Esophagus squamous epithelium (tissue), 5 donors: ENCODE measurements at places on chromosomes 5 and 9.

DNA sequence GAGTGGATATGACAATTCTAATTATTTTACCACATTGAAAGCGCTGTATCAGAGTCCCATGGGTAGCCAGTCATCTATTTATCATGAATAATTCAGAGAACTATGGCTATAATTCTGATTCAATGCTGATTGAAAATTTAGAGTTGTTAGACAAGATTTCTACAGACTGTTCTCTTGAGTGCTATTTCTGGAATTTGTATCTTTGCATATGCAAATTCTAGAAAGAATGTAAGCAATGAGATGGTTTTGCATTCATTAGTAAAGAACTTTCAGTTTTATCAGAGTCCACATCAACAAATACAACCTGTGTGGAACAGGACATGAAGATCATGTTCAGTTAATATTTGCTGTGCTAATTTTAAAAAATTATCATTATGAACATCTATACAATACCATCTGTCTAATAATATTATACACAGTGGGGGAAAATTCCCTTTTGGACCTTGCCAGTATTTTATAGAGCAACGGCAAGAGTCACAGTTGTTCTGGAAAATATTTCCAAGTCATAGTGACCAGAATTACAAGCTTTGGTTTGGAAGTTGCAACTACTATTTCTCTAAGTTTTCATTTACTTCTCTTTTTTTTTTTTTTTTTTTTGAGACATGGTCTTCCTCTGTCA, 372.7 kb upstream of the PTGER4 start:
- DNase-seq, result no peak

DNA sequence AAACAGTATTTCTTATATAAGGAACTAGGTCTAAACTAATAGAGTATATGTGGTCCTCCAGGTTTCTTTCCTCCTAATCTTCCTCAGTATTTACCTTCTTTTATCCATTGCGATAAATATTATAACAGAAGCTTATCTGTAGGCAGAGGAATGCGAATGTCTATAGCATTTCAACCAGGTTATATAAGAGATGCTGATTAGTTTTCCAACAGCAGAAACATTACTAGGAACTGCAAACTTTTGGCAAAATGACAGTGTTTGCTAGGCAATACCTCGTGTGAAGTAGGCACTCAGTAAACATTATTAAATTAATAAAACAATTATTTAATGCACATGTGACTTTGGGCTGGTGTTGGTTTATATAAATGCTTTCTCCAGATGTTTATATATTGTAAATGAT, 206.5 kb downstream of the GABRB2 start:
- no peak for DNase-seq

DNA sequence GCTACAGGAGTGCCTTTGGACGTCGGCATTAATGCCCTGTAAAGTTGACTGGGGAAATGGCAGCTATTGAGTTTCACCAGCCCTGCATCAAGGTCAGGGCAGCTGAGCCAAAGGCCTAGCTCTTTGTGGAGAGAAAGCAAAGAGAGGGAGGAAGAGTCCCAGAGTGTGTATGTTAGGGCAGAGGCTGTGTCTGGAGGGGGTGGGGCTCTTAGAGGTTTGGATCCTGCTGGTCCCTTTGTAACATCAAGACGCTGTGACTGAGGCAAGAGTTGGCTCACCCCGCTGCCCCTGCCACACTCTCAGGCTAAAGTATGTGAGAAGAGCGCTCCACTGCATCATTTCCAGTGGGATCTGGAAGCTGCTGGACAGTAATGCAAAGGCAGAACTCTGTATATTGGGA, 34.3 kb downstream of the TMOD1 start:
- DNase-seq, result no peak

GRCh38 chr5:132009706-132010405, 1.6 kb downstream of the ACSL6 start:
- DNase-seq, result no peak

DNA sequence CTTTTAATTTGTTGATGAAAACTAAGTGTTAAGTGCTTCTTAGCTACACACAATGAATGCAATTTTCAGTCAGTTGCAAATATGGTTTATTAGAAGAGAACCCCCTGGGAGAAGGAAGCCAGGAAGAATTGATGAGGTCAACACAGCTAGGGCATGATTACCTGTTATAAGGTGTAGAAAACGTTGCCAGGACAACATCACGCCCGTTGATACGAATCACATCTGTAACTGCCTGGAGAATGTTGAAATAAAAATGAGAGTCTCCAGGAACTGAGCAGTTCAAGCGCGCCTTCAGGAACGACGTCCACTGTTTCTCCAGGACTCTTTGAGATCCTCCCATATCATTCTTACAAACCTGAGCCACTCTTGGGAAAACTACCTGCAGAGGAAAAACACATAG, 88.0 kb downstream of the SEMA6A start:
- DNase-seq, result no peak

- no peak for DNase-seq
These were observed 17.8 kb upstream of the B4GALT1 start for GRCh38 chr9:33184963-33185362.

GRCh38 chr9:125544988-125545651, 161.9 kb downstream of the MAPKAP1 start:
- DNase-seq, result no peak

GRCh38 chr9:38621434-38622287, 1.3 kb upstream of the ANKRD18A start:
- no peak for DNase-seq

GRCh38 chr5:60613826-60614225, 86.1 kb downstream of the DEPDC1B start:
- no peak for DNase-seq

GRCh38 chr5:60404171-60404570, 295.8 kb downstream of the DEPDC1B start:
- DNase-seq, result no peak

DNA sequence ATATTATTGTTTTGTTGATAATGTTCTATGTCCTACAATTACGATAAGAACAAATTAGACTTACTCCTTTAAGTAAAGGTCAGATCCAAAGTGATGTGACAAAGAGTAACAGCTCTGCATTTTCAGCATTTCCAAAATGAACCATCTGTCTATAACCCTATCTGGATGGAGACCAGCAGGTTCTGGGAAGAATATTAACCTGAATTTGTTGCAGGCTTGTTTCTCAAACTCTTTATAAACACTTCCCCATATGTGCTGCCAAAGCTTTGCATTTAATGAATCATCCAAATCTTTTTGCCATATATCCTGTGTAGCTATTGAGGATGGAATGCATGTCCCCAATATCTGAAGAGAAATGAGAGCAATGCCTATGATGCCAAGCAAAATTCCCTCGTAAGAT, 198.9 kb upstream of the SLC27A6 start:
- no peak for DNase-seq

DNA sequence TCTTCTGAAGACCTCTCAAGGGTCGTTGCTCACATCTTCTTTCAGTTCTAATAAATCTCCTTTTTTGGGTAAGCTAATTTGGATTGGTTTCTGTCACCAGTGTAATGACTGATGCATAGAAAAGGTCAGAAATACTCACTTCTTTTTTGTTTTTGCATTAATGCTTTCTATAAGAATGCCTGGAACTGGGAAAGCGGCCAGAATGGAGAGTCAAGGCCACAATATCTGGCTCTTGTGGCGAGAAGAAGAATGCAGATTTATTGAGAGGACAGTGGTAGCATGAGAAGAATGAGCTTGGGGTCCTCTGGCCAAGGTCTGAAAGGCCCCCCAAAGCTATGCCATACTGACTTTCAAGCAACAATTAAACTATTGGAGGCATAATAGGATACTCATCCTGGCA, 88.0 kb upstream of the SLC12A2 start:
- DNase-seq, result no peak

GRCh38 chr9:13816837-13817236, 497.1 kb downstream of the NFIB start:
- DNase-seq, result no peak

GRCh38 chr9:73761905-73762304, 610.2 kb downstream of the ANXA1 start:
- no peak for DNase-seq

DNA sequence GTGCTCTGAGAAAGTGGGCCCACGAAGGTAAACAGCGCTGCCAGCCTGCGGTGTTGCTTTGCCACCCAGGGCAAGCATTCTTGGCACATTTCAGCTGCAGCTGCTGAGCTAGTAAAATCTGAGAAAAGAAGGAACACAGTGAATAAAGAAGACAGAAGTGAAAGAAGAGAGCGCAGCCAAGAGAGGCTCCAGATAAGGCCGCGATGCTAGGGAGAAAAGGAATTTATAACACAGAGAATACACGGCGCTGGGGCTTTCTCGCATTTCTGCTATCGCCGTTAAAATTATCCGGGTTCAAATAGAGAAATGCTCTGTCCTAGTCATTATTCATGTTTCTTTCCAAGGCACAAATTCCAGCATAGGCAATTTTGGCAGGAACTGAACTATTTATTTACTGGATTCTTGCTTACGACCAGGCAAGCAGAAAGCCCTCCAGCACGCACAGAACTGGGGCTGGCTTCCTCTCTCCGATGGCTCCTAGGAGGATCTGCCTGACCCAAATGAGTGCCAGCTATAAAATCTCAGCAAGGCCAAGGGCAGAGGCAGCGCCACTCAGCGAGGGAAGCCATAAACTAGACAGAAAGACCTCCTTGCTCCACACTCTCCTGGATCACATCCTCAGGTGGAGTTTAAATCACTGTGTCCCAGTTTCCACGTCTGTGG, 111.2 kb downstream of the ATPSCKMT start:
- no peak for DNase-seq

DNA sequence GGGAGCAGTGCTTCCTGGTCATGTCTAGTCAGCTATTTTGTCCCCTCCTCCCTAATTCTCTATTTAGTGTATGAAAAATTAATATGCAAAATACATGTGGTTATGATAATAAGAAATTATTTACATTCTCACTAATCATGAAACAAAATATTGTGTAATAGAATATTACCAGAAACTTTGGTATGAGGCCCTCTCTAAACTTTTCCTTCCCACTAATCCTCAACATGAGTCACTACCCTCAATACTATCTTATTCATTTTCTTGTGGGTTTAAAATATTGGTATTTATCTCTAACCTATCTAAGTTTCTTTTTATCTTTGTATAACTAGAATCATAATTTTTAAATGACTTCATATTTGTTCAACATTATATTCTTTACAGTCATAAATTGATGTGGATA, 545.9 kb upstream of the PTPRD start:
- no peak for DNase-seq

DNA sequence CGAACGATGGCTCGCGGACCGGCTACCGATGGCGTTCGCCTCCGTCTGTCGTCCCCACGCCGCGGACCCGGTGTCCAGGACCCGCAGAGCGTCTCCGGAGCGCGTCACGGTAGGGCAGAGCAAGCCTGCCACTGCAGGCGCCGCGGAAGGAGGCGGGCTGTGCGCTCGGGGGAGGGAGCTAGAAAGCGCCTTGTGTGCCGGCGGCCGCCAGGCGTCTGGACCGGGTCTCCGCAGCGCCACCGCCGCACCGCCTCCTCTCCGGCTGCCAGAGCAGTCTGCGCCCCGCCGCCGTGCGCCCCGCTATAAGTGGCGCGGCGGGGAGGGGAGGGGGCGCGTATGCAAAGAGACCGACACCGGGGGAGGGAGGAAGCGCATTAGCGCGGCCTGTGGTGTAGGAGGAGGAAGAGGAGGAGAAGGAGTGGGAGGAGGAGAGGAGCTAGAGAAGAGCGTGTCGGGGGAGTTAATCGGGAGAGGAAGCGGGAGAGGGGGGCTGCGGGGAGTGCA, at the start of gene ENC1:
TSS of gene ENC1 (minus strand) at position 279 of the 504 bp plus-strand sequence. CDS start 4,243 bp downstream, outside the sequence.
- peak; percentile 39 for DNase-seq

- DNase-seq, result no peak
These were observed 201.9 kb downstream of the NR3C1 start for GRCh38 chr5:143201589-143201988.

DNA sequence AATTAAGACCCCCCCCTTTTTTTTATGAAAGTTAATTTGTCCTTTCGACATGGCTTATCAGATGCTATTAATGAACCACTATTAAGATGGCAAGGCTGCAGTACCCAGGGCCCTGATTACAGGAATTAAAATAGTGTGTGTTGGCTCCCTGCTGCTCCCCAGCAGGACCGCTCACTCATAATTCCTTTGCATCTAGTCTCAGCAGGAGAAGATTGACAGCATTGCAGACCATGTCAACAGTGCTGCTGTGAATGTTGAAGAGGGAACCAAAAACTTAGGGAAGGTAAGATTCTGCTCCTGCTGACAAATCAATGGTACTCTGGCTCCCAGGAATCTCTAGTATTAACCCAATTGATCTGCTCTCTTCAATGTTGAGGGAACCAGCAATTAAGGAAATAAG, 61.0 kb downstream of the STX17 start:
- DNase-seq, result no peak

GRCh38 chr5:1006656-1007071, 1.9 kb upstream of the NKD2 start:
- DNase-seq, result no peak

- no peak for DNase-seq
These were observed 1.8 kb downstream of the TSC1 start for GRCh38 chr9:132942541-132943182.

GRCh38 chr5:109946610-109947009, 256.9 kb downstream of the MAN2A1 start:
- DNase-seq, result no peak

DNA sequence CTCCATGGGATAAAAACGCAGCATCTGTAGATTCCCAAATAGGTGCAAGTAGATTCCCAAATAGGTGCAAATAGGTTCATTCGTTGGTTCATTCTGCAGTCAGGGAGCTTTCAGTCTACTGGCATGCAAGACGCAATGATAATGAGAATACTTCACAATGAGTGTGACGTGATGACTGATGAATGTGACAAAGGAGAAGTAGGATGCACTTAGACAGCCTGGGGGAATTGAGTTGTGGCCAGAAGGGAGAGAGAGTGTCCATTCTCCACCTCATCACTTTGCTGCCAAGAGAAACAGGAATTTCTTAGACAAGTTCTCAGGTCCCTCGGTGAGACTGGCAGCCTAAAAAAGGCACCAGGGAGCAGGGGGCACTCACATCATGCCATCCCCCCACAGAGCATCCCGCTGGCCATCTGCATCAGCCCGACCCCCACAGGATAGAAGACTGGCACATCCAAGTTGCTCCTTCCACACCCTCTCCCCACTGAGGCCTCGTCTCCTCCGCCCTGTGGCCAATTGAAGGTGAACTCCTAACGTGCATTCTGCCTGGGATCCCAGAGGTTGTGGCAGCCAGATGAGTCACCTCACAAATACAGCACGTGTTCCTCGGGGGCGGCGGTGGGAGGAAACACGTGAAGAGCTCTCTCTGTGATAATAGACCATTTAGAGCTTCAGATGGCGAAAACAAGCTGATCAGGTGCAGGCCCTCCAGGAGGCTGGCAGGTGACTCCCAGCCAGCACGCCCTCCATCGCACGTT, 19.9 kb upstream of the KCNIP1 start:
- DNase-seq, result no peak
